PC-3 (cell line): ENCODE measurements at places on chromosomes 3 and 15.

DNA sequence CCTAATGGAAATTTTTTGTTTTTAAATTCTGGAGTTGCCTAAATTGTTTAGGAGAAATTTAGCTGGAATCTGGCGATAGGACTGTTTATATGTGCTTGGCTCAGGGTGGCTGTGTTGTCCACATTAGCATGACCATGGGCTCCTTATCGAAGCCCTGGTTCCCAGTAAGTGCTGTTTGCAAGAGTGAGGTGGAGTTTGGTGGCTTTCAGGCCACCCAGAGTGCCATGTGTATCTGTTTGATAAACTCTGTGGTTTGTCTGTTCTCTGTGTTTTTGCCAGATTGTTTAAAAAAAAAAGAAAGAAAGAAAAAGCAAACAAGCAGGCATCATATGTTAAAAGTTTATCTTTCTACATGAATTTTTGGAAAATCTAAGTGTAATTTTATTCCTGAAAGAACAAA is 51.5 kb downstream of the PLCL2 start:
- no peak overlapping the region for H3K27ac ChIP-seq
- DNase-seq, result no peak
- no peaks in the 10 kb centered on the region for H3K36me3 ChIP-seq
- H3K4me3 ChIP-seq, result no peak overlapping the region

DNA sequence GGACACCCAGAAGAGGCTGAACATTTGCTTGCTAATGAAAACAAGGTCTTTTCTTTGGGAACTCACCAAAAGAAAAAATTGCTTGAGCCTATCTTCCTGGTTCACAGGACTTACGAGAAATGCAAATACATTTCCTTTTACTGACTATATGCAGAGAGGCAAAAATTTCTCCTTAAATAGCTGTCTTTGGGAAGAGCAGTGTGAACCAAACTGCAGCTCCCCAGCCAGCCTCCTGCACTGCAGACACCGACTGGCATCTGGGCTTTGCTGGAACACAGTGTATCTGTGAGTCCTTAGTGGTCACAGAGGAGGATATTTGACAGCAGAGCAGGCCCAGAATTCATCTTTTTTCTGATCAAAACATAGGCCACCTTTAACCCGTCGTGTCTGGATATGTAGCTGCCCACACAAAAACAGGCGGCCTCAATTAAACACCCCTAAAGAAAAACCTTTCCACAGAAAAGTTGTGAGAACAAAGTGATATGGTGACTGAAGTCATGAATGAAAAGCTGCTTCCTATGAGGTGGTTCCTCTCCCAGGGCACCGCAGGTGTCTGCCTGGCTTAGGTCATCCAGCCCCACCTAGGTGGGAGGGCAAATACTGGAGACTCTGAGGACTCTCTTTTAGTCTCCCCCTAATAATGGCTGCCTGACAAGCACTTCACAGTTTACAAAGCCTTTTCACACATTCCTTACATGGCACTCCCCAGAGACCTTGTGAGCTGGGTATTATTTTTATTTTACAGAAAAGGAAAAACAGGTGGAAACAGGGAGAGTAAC is 46.1 kb upstream of the TMEM158 start:
- no peaks in the 10 kb centered on the region for H3K36me3 ChIP-seq
- DNase-seq, result no peak
- no peak overlapping the region for H3K27ac ChIP-seq
- no peaks in the 10 kb centered on the region for H3K27me3 ChIP-seq

GRCh38 chr15:34038871-34039789 is at the start of gene AVEN:
TSS of gene AVEN (minus strand) at chr15:34039204. CDS start at chr15:34039046, 158 bp downstream.
- DNase-seq, result peak; percentile 49
- no peaks in the 10 kb centered on the region for H3K36me3 ChIP-seq
- H3K27ac ChIP-seq, result no peak within 1 kb of the TSS

DNA sequence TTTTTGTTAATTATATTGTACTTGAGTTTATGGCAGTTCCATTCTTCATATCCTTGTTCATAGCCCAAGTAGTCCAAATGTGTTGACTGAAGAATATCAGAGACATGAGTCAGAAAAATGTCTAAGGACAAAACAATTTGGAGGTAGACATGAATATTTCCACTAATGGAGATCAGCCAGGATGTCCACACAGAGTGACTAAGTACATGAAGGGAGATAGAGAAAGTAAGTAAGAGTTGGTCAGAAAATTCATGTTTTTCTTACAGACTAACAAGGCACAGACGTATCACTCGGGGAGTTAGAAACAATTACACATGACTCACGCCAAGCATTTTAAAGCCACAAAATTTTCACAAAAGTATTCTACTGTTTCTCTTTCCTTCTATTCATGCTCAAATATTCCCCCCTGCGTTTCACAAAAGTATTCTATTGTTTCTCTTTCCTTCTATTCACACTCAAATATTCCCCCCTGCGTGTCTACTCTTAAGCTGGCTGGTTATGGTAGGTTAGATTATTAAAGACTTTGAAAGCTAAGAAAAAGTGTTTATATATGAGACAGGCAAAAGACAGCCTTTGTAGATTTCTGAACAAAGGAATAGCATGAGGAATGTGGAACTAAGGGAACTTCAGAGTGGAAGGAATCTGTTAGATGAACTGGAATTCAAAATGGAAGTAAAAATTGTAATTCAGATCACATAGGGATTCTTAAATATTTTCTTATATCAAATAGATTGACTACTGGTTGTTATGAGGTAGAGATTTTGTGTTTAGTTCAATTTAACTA is 648.7 kb upstream of the CCDC54 start:
- peak overlapping the region; percentile 75 for H3K27ac ChIP-seq
- peaks cover 27% of the 10 kb centered on the region for H3K4me1 ChIP-seq
- no peaks in the 10 kb centered on the region for H3K36me3 ChIP-seq

DNA sequence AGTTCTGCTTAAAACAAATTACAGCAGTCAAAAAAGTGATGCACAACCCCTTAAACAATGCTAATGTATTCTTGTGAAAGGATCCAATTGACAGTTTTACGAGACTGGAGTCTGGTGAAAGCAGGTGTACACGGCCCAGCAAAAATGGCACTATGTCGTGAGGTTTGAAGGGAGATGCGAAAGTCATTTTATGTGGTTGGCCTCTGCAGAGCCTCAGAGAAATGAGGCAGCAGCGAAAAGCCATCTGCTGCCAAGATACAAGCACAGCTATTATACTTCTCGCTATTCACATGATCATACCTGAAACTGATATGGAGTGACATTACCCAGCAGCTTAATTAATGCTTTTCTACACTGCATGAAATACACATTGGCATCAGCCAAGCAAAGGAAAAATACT is 36.4 kb downstream of the MECOM start:
- H3K27ac ChIP-seq, result no peak overlapping the region
- DNase-seq, result no peak
- no peaks in the 10 kb centered on the region for H3K27me3 ChIP-seq
- H3K36me3 ChIP-seq, result no peaks in the 10 kb centered on the region

GRCh38 chr3:86239946-86240345 is 751.0 kb downstream of the VGLL3 start:
- H3K4me1 ChIP-seq, result no peaks in the 10 kb centered on the region
- no peaks in the 10 kb centered on the region for H3K36me3 ChIP-seq
- no peak for DNase-seq
- no peak overlapping the region for H3K27ac ChIP-seq
- H3K4me3 ChIP-seq, result no peak overlapping the region

GRCh38 chr3:14633819-14634424 is 17.6 kb upstream of the CCDC174 start:
- DNase-seq, result peak; percentile 65
- peaks cover 32% of the 10 kb centered on the region for H3K4me1 ChIP-seq
- no peak overlapping the region for H3K4me3 ChIP-seq
- H3K27me3 ChIP-seq, result no peaks in the 10 kb centered on the region

- no peaks in the 10 kb centered on the region for H3K36me3 ChIP-seq
- peak; percentile 72 for DNase-seq
- H3K27ac ChIP-seq, result no peak overlapping the region
- H3K27me3 ChIP-seq, result no peaks in the 10 kb centered on the region
These were observed 236.9 kb upstream of the TRIM42 start for GRCh38 chr3:140441006-140441405.

GRCh38 chr15:33716025-33716424 is 252.3 kb upstream of the CHRM5 start:
- no peak for DNase-seq
- no peak overlapping the region for H3K27ac ChIP-seq
- no peaks in the 10 kb centered on the region for H3K36me3 ChIP-seq
- no peak overlapping the region for H3K4me3 ChIP-seq

DNA sequence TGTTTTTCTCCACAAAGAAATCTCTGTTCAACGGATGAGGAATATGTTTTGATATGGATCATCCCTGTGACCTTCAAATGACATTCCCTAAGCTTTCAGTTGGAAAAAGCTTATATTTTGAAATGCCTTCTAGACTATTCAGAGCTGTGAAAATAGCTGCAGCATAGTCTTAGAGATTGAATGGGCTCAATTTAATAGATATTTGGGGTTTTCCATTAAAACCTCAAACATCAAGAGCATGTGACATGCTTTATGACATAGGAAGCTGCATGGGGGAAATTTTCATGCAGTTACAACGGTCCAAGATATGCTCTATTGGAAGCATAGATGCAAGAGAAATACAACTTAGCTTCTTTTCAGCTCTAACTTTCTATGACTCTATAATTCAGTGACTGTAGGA is 102.8 kb downstream of the LSAMP start:
- H3K27me3 ChIP-seq, result no peaks in the 10 kb centered on the region
- H3K27ac ChIP-seq, result no peak overlapping the region
- no peak for DNase-seq

- H3K4me3 ChIP-seq, result no peak overlapping the region
- no peaks in the 10 kb centered on the region for H3K4me1 ChIP-seq
- no peaks in the 10 kb centered on the region for H3K27me3 ChIP-seq
These were observed 10.5 kb downstream of the ABCF3 start for GRCh38 chr3:184196536-184196935.

DNA sequence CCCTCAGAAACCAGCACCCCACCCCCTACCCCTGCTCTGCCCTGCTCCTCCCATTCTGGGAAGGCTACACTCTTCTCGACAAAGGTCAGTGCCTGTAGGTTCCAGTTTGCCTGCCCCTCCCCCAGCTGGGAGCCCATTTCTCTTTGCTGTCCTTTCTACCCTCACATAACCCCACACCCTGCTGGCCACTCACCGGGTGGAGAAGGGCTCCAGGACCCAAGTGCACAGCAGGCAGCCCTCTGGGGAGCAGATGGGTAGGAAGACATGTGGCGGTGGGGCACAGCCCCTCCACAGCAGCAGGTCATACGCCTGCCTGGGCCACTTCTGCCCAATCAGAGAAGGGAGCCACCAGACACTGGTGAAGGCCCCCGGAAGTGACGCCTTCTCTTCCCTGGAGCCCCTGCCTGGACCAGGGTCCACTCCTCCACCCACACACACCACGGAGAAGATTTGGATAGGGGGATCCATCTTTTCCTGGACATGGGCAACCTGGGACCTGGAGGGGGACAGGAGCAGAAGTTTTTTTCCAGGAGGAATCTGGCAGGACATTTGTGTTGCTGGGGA is at the start of gene THPO:
TSS of gene THPO (minus strand) at position 326 of the 564 bp plus-strand sequence. CDS start 1,948 bp downstream, outside the sequence.
- H3K4me1 ChIP-seq, result no peaks in the 10 kb centered on the region
- H3K27me3 ChIP-seq, result peaks cover 67% of the 10 kb centered on the region
- no peaks in the 10 kb centered on the region for H3K36me3 ChIP-seq
- DNase-seq, result no peak
- H3K4me3 ChIP-seq, result no peak within 1 kb of the TSS

DNA sequence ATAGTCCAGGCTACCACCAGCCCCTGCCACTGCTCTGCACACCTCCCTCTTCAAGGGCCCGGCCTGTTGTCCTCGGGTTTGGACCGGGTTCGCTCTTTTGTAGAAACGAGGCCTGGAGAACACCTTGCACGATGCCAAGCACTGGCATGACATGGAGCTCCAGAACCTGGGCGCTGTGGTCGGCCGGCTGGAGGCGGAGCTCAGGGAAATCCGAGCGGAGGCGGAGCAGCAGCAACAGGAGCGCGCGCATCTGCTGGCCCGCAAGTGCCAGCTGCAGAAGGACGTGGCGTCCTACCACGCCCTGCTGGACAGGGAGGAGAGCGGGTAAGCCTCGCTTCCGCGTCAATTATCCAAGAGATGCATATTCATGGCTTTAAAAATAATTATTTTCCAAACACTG is 72.4 kb downstream of the BFSP2 start:
- H3K4me1 ChIP-seq, result no peaks in the 10 kb centered on the region
- no peak overlapping the region for H3K4me3 ChIP-seq
- H3K36me3 ChIP-seq, result no peaks in the 10 kb centered on the region
- H3K27me3 ChIP-seq, result no peaks in the 10 kb centered on the region
